ENCODE measurements at places on chromosomes 12 and 14.

DNA sequence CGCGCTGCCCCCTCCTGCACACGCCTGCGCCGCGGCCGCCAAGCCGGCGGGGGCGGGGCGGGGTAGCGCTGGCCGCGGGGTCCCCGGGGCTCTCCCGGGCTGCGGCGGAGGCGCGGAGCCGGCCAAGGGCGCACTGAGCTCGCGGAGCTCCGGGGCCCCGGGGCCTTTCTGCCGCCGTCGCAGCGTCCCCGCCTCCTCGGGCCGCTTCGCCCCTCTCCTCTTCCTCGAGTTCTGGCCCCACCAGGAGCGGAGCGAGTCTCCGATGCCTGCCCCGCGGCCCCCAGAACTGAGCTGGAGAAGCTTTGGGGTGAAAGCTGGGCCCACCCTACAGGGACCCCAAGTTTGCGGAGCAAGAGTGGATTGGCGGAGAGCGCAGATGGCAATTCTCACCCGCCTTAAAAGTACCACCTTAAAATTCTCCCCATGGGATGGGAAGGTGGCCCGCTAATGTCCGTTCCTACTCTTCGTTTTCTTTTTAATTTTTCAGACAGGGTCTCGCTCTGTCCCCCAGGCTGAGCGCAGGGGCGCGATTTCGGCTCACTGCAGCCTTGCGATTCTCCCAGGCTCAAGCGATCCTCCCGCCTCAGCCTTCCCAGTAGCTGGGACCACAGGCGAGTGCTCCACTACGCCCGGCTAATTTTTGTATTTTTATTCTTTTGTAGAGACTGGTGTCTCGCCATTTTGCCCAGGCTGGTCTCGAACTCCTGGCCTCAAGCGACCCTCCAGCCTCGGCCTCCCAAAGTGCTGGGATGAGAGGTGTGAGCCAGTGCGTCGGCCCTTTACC lies 129.6 kb downstream of the NDUFA12 start:
- no peak for DNase-seq

GRCh38 chr12:58893495-58893894 lies 26.8 kb downstream of the LRIG3 start:
- DNase-seq: no peak

DNA sequence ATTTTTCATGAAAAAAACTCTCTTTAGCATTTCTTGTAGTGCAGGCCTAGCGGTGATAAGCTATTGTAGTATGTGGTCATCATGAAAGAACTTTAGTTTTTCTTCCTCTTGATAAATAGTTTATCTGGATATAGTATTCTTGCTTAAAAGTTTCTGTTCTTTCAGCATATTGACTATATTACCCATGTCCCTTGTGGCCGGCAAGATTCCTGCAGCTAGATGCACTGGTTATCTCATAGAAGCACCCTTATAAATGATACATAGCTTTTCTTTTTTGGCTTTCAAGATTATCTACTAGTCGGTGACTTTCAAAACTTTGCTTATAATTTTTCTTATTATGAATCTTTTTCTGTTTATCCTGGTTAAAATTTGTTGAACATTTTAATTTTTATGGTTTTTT lies 234.8 kb downstream of the ALG10 start:
- no peak for DNase-seq

GRCh38 chr14:55349565-55349964 lies 62.1 kb downstream of the ATG14 start:
- no peak for DNase-seq

DNA sequence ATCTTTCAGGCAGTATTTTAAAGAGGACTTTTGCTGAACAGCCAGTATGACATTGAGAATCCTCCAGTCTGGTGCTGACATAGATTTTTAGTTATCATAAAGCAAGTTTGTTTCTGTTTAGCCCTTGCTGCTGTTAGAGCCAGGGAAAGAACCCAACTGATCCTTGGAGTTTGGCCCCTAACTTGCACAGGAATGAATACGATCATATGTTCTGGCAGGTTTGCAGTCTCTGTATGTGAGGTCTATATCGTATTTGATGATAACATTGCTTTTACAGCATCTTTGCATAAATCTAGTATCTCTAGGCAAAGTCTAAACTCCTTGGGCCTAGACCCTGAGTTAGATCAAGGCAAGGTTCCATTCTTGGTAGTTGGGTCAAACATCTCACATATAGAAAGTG lies 4.3 kb upstream of the CCDC175 start:
- no peak for DNase-seq

DNA sequence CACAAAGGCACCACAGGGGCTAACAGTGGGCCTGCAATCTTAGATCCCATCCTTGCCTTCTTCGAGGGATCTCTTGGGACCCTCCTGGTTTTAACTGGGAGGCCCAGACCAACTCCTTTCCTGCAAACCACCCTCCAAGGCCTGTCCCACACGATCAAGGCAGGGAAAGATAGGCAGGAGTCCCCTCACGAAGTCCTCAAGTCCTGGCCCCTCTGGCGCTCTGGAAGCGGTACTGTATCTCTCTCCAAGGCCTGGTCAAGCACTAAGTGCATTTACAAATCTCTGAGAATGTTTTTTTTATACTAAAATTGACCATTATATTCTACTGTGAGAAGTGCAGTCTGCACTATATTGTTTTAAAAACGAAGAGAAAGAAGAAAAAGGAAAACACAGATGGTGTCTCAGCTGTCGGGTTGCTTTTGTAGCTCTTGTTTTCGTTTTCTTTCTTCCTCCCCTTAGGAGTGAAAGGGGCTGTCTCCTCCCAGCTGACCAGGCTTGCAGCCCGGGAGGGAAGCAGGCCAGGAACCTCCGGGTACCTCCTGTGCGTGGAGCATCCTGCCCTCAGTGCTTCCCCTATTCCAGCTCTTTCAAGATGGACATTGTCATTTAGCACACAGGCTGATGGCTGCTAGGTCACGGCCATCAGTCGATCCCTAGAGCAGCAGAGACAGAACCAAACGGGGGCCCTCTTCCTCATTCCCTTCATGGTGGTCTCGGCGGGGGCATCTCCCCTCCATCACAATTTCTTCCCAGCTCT lies 56.7 kb downstream of the FAM222A start:
- DNase-seq: no peak

- no peak for DNase-seq
Observed at GRCh38 chr12:92362126-92362525, 216.5 kb upstream of the BTG1 start.

DNA sequence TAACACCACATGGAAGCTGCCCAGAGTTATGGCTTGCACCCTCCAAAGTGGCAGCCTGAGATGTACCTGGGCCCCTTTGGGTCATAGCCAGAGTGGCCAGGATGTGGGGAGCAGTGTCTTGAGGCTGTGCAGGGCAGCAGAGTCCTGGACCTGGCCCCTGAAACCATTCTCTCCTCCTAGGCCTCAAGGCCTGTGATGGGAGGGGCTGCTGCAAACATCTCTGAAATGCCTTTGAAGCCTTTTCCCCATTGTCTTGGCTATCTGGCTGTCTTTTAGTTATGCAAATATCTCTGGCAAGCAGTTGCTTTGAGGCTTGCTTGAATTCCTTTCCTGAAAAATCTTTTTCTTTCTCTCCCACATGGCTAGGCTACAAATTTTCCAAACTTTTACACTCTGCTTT lies 356.5 kb downstream of the DAD1 start:
- DNase-seq: no peak

- DNase-seq: no peak
Observed at GRCh38 chr14:76053572-76054355, 68.2 kb downstream of the IFT43 start.

GRCh38 chr14:103334644-103335622 lies 896 bp downstream of the EIF5 start:
- DNase-seq: no peak

- DNase-seq: no peak
Observed at GRCh38 chr14:77475432-77476115, 17.7 kb downstream of the AHSA1 start.

GRCh38 chr12:94235848-94236247 lies 87.5 kb downstream of the PLXNC1 start:
- no peak for DNase-seq

GRCh38 chr14:62289471-62289870 lies 527.3 kb downstream of the SNAPC1 start:
- DNase-seq: no peak

DNA sequence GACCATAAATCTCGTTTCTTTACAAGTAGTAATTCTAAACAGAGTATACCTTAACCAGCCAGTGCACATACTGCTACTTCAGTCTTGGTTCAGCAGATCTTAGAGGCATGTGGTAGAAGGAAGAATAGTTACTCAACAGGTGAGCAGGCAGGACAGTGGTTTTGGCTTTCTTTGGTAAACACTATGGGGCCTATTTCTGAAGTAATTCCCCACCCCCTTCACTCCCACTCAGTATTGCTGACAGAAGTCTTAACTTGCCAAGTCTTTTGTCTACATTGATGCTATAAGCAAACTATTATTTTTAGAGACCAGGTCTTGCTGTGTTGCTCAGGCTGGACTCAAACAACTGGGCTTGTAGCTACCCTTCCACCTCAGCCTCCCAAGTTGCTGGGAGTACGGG lies 68.5 kb downstream of the FBXO34 start:
- no peak for DNase-seq

DNA sequence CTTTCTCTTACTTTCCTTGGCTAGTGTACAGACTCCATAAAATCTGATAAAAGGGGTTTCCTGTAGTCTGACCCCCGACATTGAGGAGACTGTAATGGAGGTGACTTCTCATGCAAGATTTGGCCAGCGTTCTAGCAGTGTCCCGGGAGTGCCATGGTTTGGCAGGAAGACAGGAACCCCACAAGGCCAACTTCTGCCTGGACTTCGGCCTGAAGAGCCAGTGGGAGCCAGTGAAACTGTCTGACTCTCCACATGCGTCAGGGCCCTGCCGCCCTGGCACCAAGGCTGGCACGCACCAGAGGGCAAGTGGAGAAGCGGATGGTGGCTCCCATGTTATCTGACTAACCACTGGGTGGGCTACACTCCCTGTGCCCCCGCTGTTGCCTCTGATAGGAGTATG lies 70.5 kb downstream of the TMEM260 start:
- no peak for DNase-seq

DNA sequence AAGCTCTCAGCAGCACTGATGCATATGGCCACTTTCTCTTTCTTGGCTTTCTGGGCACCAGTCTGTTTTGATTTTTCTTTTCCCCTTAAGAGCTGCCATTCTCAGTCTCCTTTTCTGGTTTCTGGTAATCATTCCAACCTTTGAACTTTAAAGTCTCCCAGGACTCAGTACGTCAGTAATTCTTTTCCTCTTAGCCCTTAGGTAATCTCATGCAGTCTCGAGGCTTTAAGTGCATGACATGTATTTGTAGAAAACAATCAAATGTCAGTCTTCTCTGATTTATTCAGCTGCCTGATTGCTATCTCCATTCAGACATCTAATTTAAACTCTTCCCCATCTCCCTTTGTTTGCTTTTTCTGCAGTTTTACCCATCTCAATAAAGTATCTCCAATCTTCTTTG lies 139.1 kb upstream of the PDZRN4 start:
- no peak for DNase-seq

DNA sequence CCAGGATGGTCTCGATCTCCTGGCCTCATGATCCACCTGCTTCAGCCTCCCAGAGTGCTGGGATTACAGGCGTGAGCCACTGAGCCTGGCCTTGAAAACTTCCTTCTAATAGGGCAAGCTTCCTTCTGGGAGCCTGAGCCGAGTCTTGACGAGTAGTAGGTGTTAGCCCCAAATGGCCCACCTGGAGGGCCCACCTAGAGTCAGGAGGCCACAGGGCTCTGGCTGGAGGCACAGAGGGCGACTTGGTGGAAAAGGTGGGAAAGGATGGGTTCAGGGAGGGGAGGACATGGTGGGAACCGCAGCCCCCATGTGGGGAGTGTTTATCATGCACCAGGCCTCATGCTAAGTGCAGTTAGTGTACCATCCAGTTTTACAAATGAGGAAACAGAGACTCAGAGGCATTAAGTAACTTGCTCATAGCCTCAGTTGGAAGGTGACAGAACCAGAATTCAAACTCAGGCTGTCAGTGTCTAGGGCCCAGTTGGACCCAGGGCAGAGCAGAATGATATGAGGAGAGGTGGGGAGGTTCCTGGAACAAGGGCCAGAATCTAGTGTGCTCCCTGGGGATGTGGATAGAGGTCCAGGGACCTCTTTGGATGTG lies 3.1 kb upstream of the LRP1-AS start:
- DNase-seq: no peak

DNA sequence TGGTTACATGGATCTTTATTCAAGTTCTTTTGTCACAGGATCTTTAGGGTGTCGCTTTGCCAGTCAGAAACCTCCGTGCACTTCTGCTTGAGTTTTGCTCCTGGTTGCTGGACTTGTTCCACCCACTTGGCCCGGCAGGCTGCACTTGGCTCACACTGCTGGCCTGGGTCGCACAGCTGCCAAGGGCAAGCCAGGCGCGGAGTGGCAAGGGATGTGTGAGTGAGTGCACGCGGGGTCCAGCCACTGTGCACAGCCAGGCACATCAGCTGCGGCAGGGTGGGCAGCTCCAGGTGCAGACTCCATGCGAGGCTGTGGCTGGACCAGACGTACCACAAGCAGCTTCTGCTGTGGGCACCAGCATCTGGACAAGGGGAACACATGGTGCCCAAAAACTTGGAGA lies 76.6 kb downstream of the DERA start:
- DNase-seq: no peak

- DNase-seq: no peak
Observed at GRCh38 chr12:116859079-116859478, 22.2 kb downstream of the HRK start.

DNA sequence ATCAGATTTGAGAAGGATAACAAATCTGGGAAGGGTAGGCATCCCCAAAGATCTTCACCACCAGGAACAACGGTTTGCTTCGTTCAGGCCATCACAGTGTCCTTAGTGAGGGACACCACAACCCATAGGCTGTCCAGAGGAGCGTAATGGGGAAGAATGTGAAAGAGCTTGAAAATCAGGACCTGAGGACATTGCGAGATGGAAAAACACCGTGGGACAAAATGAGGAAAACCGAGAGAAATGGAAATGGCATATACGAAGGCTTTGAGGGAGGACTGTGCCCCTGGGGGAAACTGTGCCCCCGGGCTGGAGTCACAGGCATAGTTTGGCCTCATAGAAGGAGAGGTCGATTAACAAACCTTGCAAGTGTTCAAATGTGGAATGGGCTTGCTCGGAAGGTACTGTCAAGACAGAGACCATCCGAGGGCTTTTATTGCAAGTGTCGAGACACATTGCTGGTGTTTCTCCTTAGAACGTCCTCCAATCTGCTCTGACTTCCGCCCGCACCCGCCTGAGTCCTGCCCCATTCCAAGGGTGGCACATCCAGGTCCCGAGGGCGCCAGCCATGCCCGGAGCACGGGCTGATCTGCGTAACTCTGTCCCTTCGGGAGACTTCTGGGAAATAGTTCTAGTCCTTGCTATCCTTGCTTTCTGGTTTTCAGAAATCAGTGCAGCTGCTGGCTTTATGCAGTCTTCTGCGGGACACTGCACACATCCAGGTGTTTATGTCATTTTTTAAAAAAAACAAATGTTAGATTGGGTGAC lies 885 bp upstream of the PALS1 start:
- peak; percentile 36 for DNase-seq

Data from NCI-H1694 treated with DMSO at 0.1 percent for 48 hours (cell line).